ENCODE measurements at places on chromosomes 7 and 10.
A peak's percentile ranks its signal among the peaks of the same experiment; 100 is the strongest.

DNA sequence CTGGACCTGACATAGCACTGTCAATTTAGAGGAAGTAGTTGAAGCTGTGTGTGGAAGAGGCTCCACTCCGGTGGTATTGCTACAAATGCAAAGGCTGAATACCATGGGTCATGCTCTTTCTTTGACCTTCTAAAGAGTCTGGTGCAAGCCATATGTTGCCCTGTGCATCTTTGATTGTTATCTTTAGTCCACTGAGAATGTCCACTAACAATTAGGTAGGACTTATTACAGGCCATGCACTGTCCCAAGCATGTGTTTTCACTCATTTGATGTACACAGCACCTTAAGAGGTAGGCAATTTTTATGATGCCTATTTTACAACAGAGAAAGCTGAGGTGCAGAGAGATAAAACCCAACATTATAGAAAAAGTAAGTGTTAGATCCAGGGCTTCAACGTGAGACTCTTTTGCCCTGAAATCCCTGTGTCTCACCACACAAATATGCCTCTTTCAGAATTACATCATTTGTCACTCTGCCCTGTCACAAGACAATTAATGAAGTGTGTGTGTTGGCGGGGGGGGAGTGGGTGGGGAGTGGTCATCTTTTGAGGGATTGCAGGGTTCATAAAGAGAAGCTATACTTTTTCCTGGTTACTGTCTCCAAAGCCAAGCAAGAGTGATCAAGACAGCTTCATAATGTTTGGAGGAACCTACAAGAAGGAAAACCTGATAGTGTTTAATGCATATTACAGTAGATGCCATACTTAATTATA, 637.6 kb upstream of the IGFBP3 start:
- no peak for DNase-seq

DNA sequence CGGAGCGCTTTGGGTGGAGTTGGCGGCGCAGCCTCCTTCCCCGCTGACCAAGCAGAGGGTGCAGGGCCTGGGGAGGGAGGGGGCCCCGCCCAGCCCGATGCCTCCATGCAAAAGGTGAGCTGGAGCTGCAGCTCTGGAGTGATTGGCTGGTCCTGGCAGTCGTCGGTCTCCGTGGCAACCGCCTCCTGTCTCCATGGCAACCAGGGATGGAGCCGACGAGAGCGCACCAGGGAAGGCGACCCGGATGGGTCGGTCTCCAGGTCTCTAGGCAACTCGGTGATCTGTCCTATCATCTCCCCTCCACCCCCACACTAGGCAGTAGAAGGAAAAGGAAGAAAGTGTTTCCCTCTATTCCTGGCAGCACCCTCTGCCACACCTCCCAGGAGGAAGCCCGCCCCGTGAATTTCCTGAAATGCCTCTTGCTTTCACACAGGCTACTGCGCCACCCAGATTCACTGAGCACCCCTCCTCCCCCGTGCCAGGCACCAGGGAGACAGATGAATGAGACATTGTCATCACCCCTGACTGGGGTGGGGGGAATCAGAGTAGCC, 647 bp upstream of the NACAD start:
- DNase-seq, result peak; percentile 42

GRCh38 chr10:62098278-62099121, 170.1 kb downstream of the RTKN2 start:
- DNase-seq, result no peak

GRCh38 chr7:70193514-70193913, 595.2 kb downstream of the AUTS2 start:
- no peak for DNase-seq

DNA sequence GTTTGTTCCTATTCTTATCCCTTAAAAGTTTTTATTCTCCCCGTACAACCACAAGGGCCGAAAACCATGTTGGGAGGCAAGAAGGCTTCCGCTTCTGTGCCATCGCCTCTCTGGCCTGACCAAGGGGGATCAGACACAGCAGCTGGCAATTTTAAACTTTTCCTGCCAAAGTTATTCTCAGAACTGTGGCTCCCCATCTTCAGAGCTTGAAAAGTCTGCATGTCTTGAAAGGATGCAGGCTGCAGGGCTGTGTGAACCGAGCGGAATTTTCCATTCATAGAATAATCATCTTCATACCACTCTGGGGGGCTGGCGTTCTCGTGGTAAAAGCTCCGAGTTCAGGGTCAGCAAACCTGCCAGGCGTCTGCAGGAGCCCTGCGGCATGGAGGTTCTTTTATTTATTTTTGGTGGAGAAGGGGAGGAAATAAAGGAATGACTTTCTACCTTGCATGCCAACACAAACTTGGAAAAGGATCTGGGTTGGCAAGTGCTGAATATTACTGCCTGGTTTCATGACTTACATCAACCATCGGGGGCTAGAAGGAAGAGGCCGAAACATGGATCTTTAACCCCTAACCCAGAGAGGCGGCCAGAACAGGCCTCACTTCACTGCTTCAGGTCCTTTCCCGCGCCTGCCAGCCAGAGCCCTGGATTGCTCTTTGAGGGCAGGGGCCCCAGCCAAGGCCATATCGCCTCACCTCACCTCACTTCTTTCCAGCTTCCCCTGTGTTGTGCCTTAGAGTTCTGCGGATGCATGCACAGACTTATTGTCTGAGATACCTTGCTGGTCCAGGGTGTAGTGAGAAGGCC, 3.0 kb upstream of the NANOS1 start:
- DNase-seq, result no peak

DNA sequence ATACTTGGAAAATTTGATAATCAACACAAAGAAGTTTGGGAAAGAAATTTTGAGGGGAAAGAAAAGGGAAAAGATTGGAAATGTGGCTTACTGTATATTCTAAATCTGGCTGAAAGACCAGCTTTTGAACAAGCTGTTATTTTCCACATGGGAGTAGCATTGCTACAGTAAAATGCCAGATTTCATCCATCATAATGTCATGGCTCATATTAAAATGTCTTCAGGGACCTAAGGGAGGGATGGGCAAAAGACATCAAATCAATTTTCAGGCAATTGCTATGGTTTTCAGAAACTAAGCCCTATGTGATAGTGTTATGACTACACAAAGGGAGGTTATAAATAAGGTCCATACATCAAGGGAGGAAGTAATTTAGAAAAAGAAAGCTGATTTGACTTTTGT, 1116.9 kb upstream of the CELF2 start:
- no peak for DNase-seq

DNA sequence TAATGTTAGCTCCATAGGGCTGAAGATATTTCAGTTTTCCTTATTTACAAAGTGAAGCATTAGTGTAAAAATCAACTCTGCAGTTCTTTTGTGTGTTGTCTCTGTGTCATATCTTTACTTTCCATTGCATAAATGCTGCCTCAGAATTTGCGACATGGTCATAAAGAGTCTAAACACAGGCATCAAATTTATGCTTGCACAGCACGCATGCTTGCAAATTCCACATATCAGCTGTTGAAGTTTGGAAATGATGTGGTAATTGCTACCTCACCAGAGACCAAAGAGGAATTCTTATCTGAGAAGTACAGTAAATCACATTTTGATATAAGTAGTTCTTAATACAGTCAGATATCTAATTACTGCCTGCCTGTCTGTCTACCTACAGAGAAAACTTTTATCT, 348.2 kb upstream of the GRM3 start:
- no peak for DNase-seq
